ENCODE measurements at places on chromosomes 3 and 15. TPM values are rescaled to one million over a fixed set of nuclear protein-coding genes. Genes with fewer than 3 reads are reported as not detected.

CLDN16 gene
- total RNA-seq: not detected

DNA sequence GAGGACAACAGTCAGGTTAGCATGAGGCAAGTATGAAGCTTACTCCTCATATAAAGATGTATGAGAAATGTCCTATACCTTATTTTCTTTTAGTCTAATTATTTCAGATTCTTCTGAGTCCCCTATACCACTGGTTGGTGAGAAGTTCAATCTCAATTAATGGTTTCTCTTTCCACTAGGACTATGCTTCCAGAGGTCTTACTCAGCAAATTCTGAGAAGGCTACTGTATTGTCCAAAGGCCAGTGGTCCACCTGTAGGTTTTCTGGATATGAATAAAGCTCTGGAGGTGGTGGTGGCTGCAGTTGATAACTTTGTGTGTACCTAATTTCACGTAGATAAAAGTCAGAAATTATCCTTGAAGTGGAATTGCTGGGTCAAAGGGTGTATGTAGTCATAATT lies 149.4 kb downstream of the EPHB1 start:
- no peak for DNase-seq

- DNase-seq: no peak
Measured at GRCh38 chr3:109336291-109336861, 970 bp downstream of the DPPA4 start.

GRCh38 chr3:42666577-42666998 lies 13.1 kb downstream of the ZBTB47 start:
- no peak for DNase-seq

GRCh38 chr3:125141596-125142419 lies 70.7 kb downstream of the SLC12A8 start:
- peak; percentile 81 for DNase-seq

GRCh38 chr3:173618703-173619102 lies 221.2 kb downstream of the NLGN1 start:
- DNase-seq: no peak

DNA sequence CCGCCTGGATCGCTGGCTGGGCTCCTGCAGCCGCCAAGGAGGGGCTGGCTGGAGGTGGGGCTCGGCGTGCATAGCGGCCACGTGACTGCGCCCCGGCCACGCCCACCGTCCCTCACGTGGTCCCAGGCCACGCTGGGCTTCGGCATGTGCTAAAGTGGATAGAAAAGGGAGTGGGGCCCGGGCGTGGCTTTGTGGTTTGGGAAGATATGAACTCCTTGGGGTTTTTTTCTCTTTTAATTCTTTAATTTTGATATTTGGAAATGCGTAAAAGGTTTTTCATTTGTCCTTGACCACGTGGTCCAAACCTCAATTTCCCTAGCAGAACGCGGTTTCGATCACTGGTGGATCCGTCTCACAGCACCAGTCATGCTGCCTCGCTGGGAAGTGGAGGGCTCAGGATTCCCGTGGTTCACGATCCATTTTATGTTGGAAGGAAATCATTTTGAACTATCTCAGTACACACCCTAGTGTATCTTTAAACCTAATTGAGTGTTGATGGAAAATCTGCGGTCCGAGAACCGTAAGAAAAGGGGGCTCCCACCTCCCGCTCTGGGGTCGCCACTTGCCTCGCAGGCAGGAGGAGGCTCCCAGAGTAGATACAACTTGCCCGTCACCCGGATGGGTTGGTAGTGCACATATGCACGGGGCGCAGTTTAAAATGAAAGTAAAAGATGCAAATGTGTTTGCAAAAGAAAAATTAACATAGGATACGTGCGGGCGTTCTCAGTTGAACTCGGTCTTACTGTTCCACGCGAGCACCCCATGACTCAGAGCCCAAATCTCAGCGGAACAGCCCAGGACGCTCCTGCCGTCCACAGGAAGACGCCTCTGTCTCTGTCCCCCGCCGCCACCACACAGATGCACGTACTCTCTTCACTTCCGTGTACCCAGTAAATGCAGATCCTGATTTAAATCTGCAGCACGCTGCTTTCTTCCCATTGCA lies 141.9 kb downstream of the PGPEP1L start:
- peak; percentile 68 for DNase-seq

DNA sequence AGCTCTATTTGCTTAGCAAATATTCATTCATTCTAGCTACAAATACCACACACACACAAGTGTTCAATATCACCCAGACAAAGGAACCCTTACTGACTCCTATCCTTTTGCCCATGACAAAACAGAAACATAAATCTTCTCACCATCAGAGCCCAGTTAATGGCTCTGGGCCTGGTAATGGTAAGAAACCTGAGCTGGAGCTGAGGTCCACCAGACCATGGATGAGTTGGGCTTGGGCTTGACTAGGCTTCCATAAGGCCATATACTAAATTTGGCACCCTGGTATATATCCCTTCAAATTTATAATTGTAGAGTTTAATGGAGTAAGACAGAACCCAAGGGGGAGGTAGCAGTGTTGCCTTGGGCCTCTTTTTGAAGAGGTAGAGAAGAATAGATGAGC lies 29.4 kb downstream of the GPR176 start:
- DNase-seq: no peak

- DNase-seq: no peak
Measured at GRCh38 chr3:3560591-3561311, 238.5 kb upstream of the LRRN1 start.

- no peak for DNase-seq
Measured at GRCh38 chr3:137084586-137084985, 126.8 kb downstream of the IL20RB start.

DNA sequence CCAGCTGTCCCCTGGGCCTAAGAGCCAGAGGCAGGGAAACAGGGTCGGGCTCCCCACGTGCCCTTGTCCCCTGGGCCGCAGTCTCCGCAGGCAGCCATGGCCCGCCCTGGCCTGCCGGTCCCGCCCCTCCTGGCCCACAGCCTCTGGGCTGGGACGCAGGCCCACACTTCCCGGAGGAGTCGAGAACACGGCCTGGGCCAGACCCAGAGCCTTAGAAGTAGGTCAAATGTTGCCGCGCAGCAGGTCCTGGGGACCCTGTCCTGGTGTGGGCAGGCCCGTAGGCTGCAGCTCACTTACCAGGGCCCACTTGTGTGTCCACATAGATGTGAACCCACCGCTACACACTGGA lies 4.3 kb upstream of the MYL3 start:
- DNase-seq: no peak

DNA sequence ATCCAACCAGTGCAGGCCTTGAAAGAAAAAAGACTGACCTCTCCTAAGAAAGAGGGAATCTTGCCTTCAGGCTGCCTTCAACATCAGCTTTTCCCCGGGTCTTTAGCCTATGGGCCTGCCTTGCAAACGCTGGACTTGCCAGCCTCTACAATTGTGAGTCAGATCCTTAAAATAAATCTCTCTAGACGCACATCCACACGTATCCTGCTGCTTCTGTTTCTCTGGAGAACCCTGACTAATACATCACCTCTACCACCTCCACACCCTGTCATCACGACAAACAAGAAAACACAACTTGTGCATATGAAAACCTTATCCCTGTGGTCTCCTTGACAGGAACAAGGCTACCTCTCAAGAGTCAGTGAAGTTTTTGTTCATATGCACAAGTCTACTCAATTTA lies 11.8 kb downstream of the CYFIP1 start:
- no peak for DNase-seq

- no peak for DNase-seq
Measured at GRCh38 chr3:53140847-53141845, 10.9 kb upstream of the RFT1 start.

GRCh38 chr3:139769796-139770195 lies 92.0 kb upstream of the NMNAT3 start:
- no peak for DNase-seq

DNA sequence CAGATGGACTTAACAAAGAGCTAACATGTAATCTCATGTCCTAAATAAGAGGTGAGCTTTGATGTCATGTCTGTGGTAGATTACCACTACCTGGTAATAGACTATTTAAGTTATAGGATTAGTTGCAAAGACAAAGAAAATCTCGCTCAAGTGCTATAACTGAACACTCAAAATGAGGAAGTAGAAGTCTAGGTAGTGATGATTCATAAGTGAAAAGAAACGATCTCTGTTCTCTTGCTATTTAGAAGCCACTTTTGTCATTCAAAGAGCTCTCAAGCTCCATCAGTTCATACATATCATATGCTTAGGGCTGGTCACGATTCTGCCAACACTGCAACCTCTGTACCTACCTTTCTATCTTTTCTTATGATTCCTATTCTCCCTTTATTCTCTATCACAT lies 110.9 kb downstream of the EDEM1 start:
- DNase-seq: no peak

GRCh38 chr15:65095747-65096104 lies 19.2 kb downstream of the KBTBD13 start:
- DNase-seq: no peak

DNA sequence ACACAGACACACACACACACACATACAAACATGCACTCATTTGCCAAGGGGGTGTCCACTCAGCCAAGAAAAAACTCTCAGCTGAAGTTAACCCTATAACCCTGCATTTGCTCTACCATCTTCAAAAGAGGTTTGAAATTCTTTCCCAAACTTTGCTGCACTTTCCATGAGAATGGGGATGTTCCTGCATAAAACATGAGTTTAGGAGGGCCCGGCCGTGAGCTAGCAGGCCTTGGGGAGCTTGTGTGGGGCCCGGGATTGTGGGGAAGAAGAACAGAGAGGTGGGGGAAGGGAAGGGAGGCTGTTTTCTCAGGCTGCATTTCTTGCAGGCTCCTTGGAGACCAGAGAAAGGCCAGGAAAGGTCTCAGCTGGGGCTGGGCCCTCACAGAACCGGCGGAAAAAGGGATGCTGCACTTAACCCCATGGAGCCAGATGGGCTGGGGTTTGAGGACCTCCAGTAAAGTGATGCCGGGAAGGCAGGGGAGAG lies 40.8 kb downstream of the SEMA5B start:
- DNase-seq: no peak

DNA sequence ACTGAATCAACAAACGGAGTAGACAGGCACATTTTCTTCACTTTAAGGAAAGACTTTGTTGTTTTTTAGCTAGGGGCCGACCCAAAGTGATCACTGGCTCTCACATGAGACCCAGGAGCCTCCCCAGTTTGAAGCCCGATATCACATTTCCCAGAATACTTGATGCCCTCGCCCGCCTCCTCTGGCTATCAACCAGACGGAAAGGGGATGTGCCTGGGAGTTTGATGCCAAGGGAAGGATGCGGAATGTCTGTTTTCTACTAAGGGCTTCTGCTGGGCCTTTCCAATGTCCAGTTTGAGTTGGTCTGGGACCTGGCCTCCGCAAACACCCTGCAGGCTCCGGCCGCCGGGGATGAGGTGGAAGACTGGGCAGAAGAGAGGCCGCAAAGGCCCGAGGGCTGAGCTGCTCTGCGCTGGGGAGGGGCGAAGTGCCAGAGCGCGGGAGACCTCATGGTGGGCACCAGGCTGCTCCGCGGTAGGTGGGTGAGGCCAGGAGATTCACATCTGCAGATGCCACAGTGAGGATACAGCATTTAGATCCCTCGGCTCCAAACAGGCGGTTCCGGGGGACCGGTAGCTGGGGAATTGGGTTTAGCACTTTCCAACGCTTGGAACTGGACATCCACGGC lies 491 bp upstream of the ZNF774 start:
- DNase-seq: no peak

DNA sequence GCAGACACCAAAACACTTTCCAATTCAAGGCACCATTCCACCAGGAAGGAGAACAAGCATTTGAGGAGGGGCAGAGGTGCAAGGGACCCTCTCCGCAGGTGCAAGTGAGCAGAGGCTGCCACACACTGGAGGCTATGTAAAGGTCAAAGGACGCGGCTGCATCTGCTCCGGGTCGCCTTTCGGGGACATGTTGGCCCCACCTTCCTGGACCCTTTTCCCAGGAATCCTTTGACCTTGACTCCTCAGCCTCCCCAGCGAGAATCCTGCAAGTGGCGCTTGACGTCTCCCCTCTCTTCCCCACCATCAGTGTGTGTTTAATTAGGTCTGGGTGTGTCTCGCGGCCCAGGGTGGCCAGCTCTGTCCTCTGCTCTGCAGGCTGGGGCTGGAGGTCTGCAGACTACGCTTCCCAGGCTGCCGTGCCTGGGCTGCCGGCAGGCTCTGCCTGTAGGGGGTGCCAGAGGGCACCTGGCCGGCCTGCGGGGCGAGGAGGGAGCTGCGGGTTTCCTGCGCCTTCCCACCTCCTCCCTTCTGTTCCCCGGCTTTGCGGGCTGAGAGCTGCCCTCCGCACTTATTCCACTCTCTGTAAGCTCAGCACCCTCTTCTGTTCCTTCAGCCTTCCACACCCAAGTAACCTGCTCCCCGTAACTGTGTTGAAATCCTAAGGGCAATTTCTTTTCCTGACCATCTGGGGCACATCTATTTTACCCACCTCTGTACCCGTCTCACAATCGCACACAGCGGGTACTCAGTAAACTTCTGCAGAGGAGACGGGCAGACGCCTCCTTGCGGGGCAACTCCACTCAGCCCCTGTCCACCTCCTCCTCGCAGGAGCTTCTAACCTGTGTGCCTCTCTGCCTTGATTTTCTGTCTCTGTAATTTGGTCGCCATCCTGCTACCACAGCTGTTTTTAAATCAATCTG lies 129.8 kb downstream of the NSMCE3 start:
- peak; percentile 55 for DNase-seq

DNA sequence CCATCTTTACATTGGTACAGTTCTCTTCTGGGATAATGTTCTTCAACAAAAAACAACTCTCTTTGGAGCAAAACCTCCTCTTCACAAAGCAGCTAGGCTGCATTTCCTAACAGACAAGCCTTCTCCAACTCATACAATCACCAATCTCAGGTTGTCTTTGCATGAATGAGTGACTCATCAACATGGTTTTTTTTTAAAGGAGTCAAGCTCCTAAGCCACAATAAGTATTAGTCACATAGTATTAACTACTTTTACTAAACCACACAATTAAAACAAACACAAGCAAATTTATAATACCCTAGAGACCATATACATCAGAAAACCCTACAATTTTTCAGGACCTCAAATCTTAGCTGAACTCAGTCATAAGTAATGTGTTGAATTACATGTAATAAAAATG lies 137.4 kb downstream of the TBC1D5 start:
- DNase-seq: no peak

DNA sequence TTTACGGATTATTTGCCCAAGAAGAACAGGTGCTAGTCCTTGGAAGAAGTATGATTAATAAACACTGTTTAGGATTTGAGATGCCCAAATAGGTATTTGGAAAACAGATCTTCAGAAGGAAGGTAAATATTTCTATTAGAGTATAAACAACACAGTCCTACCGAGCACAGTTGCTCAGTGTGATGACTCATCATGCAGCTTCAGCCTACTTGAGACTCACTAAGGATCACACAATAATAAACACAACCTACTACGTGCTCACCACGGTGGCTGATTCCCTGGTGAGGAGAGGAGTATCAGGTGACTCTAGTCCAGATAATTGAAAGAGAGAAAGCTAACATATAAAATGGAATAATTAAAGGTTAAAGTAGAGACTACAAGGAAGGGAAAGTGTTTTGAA lies 72.0 kb downstream of the PDZRN3 start:
- DNase-seq: no peak

All from CD8-positive, alpha-beta memory T cell (primary cell).